Uterus (tissue), 4 donors: ENCODE measurements at places on chromosomes 11 and 22.
A peak's percentile ranks its signal among the peaks of the same experiment; 100 is the strongest.

DNA sequence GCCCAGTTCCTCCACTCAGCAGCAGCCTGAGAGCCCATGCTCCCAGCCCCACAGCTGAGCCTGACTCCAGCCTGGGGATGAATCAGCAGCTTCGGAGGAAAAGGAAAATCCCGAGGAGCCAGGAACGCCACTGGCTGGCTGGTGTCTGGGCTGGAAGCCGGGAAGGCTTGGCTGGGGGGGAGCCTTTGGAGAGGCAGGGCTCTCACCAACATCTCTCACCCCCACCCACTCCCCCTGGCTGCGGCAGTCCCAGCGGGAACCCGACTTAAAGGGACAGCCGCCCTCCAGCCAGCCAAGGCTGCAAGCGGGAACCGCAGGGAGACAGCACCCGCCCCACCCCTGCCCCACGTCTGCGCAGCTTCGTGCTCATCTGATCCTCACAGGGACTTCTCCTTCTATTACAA lies 28.4 kb downstream of the KIAA0930 start:
- DNase-seq: peak; percentile 73

DNA sequence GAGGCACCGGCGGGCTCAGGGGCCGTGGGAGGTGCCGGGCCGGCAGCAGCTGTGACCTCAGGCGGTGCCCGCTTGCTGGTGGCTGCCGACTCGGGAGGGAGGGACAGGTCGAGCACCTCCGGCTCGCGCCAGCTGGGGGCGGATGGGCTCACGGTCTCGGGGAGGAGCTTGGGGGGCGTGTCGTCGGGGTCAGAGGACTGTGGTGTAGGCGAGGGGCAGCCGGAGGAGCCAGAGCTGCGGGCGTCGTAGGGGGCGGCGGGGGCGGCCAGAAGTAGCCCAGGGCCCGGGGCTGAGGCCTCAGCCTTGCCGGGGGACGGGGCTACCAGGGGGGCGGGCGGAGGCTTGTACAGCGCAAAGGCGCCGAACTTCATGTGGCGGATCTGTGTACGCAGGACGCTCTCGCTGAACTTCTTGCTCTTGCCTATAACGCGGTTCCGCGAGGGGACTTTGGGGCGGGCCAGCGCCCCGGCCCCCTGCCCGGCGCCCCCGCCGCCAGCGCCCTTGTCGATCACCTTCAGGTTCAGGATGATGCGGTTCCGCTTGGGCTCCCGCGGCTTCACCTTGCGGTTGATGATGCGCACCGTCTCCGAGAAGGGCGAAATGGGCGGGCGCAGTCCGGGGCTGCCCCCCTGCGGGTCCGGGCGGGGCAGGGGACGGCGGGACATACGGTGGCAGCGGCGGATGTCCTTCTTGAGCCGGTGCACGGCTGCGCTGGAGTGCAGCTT lies 5.5 kb downstream of the CBX6 start:
- DNase-seq: peak; percentile 17

GRCh38 chr11:66617155-66617834 lies 865 bp downstream of the RBM14 start:
- DNase-seq: no peak

DNA sequence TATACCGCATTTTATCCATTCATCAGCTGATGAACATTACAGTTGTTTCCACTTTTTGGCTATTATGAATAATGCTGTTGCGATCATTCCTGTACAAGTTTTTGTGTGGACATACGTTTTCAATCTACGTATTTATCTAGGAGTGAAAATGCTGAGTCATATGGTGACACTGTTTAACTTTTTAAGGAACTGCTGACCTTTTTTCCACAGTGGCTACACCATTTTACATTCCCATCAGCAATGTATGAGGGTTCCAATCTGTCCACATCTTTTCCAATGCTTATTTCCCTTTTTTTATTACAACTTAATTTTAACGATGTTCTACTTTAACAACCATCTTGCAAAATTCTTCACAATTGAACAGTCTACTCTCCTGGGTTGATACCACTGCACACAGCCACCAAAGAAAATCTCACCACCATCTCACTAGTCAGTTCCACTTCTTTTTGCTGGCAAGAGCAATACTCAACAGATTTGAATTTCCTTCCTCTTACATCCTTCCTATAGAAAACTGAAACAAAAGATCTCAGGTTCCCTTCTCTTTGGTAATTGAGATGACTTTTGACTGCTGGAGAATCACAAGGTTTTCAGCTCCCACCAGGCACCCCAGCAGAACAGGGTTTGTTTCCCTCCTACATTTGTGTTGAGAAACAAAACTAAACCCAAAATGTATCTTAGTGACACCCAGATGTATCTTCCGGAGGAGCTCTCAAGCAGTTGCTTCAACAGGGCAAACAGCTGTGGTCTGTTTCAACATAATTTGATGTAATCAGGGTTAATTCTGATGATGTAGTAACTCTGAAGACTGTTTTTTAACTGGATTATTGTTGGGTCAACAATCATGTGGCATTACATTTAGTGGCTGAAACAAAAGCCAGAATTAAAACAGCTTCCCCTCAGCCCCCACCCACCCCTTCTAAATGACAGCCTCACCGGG lies 7.0 kb upstream of the GAB2 start:
- DNase-seq: no peak

- DNase-seq: no peak
Observed at GRCh38 chr22:33255791-33256190, 197.6 kb upstream of the SYN3 start.
